ENCODE measurements at places on chromosomes 3 and 15. TPM values are rescaled to one million over a fixed set of nuclear protein-coding genes. Genes with fewer than 3 reads are reported as not detected.

- H3K36me3 ChIP-seq, result no peaks in the 10 kb centered on the region
- H3K4me3 ChIP-seq, result no peak overlapping the region
- H3K27me3 ChIP-seq, result no peaks in the 10 kb centered on the region
- H3K4me1 ChIP-seq, result peaks cover 33% of the 10 kb centered on the region
- peak; percentile 9 for DNase-seq
These were observed 48.6 kb upstream of the KLF13 start for GRCh38 chr15:31278061-31278445.

Gene CDC25A
- 3.8 TPM for polyA plus RNA-seq

DNA sequence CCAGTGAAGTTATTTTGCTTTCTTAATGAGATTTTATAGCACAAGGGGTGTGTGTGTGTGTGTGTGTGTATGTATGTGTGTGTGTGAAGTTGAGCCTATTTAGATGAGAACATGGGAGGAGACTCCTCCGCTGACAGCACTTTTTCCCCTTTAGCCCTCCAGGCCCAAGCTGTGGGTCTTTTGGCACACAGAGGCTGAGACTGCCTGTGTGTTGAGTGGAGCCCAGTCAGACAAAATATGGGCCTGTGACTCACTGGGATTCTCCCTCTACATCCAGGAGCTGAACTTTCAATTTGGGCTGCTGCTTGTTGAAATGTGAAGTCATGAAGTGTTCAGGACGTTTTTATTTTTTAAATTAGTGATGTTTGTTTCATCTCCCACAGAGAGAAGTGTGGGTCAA is 108.0 kb downstream of the MFSD1 start:
- no peaks in the 10 kb centered on the region for H3K27me3 ChIP-seq
- DNase-seq, result no peak
- no peak overlapping the region for H3K4me3 ChIP-seq
- no peak overlapping the region for H3K27ac ChIP-seq
- no peaks in the 10 kb centered on the region for H3K36me3 ChIP-seq
- no peaks in the 10 kb centered on the region for H3K4me1 ChIP-seq

GRCh38 chr3:111668326-111668725 is 73.2 kb upstream of the ZBED2 start:
- H3K36me3 ChIP-seq, result no peaks in the 10 kb centered on the region
- H3K27me3 ChIP-seq, result no peaks in the 10 kb centered on the region
- no peaks in the 10 kb centered on the region for H3K4me1 ChIP-seq
- peak overlapping the region; percentile 80 for H3K27ac ChIP-seq
- no peak overlapping the region for H3K4me3 ChIP-seq

- H3K36me3 ChIP-seq, result no peaks in the 10 kb centered on the region
- H3K27ac ChIP-seq, result peak overlapping the region; percentile 25
- no peaks in the 10 kb centered on the region for H3K27me3 ChIP-seq
These were observed 98.3 kb upstream of the SPATA12 start for GRCh38 chr3:56962206-56962605.

GRCh38 chr3:69121950-69122349 is 445 bp downstream of the LMOD3 start:
- H3K27ac ChIP-seq, result no peak overlapping the region
- H3K4me3 ChIP-seq, result no peak overlapping the region

- H3K27ac ChIP-seq, result no peak overlapping the region
- no peaks in the 10 kb centered on the region for H3K36me3 ChIP-seq
- no peak for DNase-seq
- no peak overlapping the region for H3K4me3 ChIP-seq
- no peaks in the 10 kb centered on the region for H3K27me3 ChIP-seq
These were observed 103.7 kb upstream of the CD96 start for GRCh38 chr3:111438283-111438682.

GRCh38 chr3:50233176-50233575 is 2.8 kb upstream of the GNAI2 start:
- H3K27ac ChIP-seq, result no peak overlapping the region
- H3K27me3 ChIP-seq, result no peaks in the 10 kb centered on the region
- H3K36me3 ChIP-seq, result no peaks in the 10 kb centered on the region
- DNase-seq, result no peak
- H3K4me1 ChIP-seq, result peaks cover 4% of the 10 kb centered on the region

DNA sequence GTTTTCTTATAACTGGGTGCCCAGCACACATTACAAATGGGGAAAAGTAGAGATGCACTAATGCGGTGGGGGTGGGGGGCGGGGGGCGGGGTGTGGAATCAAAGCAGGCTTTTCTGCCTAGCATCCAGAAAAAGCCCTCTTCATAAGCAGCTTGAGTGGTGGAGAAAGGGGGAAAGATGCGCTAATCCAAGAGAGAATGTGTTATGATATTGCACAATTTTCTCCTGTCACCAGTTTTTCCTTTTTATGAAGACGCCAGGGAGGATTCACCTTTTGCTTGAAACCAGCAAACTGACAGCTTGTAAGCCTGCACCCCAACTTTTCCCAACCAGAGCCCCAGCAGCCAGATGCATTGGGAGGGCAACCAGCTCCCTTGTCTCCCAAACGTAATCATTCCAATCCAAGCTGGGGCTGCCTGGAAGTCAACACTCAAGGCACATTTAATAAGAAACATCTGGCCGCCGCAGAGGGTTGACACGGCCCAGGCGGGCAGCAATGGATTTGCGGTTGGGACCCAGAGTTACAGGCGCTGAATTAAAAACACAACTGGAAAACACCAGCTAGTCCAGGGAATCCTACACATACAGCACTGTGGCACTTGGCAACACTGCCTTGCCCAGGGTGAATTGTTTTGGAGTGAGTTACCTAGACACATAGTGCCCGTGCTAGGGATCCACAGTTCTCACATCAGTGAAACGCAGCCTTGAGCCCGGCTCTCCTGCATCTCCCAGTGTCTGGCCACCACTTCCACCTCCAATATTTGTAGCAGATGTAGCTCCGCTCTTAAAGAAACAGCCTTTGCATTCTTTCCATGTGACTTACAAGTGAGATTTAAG is 218.5 kb upstream of the PRICKLE2 start:
- no peaks in the 10 kb centered on the region for H3K27me3 ChIP-seq
- H3K4me3 ChIP-seq, result peak overlapping the region; percentile 73
- H3K4me1 ChIP-seq, result no peaks in the 10 kb centered on the region
- H3K36me3 ChIP-seq, result no peaks in the 10 kb centered on the region

Gene ABHD6
- 14.8 TPM for polyA plus RNA-seq

DNA sequence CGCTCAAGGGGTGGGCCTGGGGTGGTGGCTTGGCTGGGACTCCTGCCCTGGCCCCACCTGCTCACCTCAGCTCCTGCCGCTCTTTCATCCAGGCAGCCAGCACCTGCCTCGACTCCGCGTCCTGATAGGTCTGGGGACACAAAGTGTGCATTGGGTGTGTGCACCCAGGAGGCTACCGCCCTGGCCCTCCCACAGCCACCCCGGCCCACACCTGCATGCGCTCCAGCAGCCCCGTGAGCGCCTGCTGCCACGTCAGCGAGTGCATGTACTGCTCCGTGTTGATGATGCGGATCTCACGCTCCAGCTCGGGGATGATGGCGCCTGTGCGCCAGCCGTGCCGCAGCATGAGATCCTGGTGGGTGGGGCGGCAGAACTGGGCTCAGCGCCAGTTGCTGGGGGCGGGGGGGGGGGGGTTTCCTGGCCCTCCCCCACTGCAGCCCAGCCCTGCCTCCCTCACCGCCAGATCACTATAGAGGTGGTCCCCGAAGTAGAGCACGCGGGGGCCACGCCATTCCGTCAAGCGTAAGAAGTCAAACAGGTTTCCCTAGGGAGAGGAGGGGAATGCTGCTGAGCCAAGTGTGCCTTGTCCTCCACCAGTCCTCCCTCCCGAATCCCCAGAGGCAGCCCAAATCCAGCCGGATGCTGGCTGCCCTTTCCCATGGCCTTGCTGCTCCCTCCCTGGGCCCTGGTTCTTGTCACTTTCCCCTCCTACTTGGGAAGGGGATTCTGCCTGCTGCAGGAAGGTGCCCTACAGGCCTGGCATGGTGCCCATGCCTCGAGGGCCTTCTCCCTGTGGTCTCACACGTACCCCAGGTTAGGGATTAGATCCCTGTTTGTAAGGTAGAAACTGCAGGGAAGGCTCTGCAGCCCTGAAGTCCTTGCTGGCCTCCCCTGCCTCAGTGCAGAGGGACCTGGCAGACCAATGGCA is 8.6 kb downstream of the NT5DC2 start:
- H3K36me3 ChIP-seq, result peaks cover 50% of the 10 kb centered on the region
- H3K4me3 ChIP-seq, result no peak overlapping the region
- H3K4me1 ChIP-seq, result peaks cover 56% of the 10 kb centered on the region
- H3K27me3 ChIP-seq, result no peaks in the 10 kb centered on the region
- peak; percentile 77 for DNase-seq

Gene SPINK8
- not detected for polyA plus RNA-seq

Gene GOLGA6L9
- 7.4 TPM for polyA plus RNA-seq

Gene STRA6
- polyA plus RNA-seq, result 27.9 TPM

- H3K4me1 ChIP-seq, result no peaks in the 10 kb centered on the region
- no peaks in the 10 kb centered on the region for H3K36me3 ChIP-seq
- no peak for DNase-seq
These were observed 25.5 kb downstream of the PGPEP1L start for GRCh38 chr15:98981851-98982722.

GRCh38 chr15:95742836-95743235 is 587.7 kb upstream of the NR2F2 start:
- no peaks in the 10 kb centered on the region for H3K36me3 ChIP-seq
- H3K27me3 ChIP-seq, result no peaks in the 10 kb centered on the region
- H3K4me3 ChIP-seq, result no peak overlapping the region
- H3K4me1 ChIP-seq, result no peaks in the 10 kb centered on the region
- no peak overlapping the region for H3K27ac ChIP-seq
- no peak for DNase-seq

- no peak overlapping the region for H3K4me3 ChIP-seq
- peaks cover 12% of the 10 kb centered on the region for H3K36me3 ChIP-seq
- DNase-seq, result no peak
- no peak overlapping the region for H3K27ac ChIP-seq
- peaks cover 5% of the 10 kb centered on the region for H3K4me1 ChIP-seq
- H3K27me3 ChIP-seq, result no peaks in the 10 kb centered on the region
These were observed 33.1 kb downstream of the KLHL25 start for GRCh38 chr15:85761635-85762034.

Gene TF
- 0.08 TPM for polyA plus RNA-seq

GRCh38 chr3:16838561-16838960 is 46.2 kb upstream of the PLCL2 start:
- DNase-seq, result no peak
- H3K4me3 ChIP-seq, result no peak overlapping the region
- no peaks in the 10 kb centered on the region for H3K27me3 ChIP-seq
- H3K27ac ChIP-seq, result no peak overlapping the region
- peaks cover 2% of the 10 kb centered on the region for H3K4me1 ChIP-seq

GRCh38 chr3:14947100-14947885 is at the start of gene NR2C2:
Gene NR2C2, plus strand, starts transcription at chr3:14947583. Its CDS starts 56,332 bp downstream, at chr3:15003915.
- H3K4me1 ChIP-seq, result peaks cover 19% of the 10 kb centered on the region
- peak within 1 kb of the TSS; percentile 99 for H3K27ac ChIP-seq
- DNase-seq, result peak; percentile 93
- H3K4me3 ChIP-seq, result peak within 1 kb of the TSS; percentile 95
- H3K36me3 ChIP-seq, result peaks cover 34% of the 10 kb centered on the region

Gene CYP19A1
- polyA plus RNA-seq, result 0.03 TPM

Gene AMIGO3
- polyA plus RNA-seq, result 1.2 TPM

DNA sequence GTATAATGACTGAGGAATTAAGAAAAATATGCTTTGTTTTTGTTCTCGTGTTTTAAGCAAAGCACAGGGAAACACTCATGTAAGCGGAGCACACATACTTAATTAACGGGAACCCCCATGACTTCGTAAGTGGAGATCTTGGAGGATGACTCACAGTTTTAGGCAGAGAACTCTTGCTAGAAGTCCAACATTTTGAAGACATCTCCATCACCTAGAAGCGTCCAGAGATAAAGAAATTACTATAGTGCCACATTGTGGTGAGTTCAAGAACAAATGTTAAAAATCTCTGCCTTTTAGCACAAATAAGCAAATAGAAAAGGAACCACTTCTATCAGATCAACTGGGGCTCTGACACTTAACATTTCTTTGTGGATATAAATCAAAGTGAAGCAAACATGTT is 194.1 kb upstream of the ARHGEF26 start:
- no peaks in the 10 kb centered on the region for H3K4me1 ChIP-seq
- DNase-seq, result no peak
- no peaks in the 10 kb centered on the region for H3K27me3 ChIP-seq
- no peak overlapping the region for H3K4me3 ChIP-seq

- H3K4me1 ChIP-seq, result no peaks in the 10 kb centered on the region
- DNase-seq, result no peak
- no peak overlapping the region for H3K4me3 ChIP-seq
- H3K27me3 ChIP-seq, result no peaks in the 10 kb centered on the region
These were observed 1020.3 kb downstream of the NAALADL2 start for GRCh38 chr3:175879417-175879816.

Gene SHF
- 5.5 TPM for polyA plus RNA-seq

- DNase-seq, result no peak
- H3K4me3 ChIP-seq, result no peak overlapping the region
- H3K27ac ChIP-seq, result no peak overlapping the region
These were observed 114.7 kb upstream of the FRMD4B start for GRCh38 chr3:69500604-69501003.

Gene CCR9
- not detected for polyA plus RNA-seq

DNA sequence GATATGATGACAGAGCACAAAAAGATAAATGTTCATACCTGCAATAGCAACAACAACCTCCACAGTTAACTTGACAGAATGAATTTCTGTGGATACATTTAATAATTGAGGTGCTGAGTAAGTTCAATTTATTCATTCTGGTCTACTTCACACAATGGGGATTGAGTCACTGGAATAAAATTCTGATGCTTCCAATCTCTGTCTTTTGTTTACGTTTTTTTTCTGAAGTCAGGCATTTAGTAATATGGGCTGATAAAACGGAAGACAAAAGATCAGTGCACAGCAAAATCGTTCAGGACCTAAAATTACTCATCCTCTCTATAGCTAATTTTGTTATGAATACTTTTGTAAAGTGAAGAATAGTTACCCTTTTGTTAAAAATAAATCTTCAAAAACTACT is 565.9 kb upstream of the CCDC54 start:
- H3K4me1 ChIP-seq, result peaks cover 17% of the 10 kb centered on the region
- peak overlapping the region; percentile 15 for H3K27ac ChIP-seq
- no peaks in the 10 kb centered on the region for H3K36me3 ChIP-seq
- H3K27me3 ChIP-seq, result no peaks in the 10 kb centered on the region
- DNase-seq, result no peak
- no peak overlapping the region for H3K4me3 ChIP-seq

Gene SAMD7
- not detected for polyA plus RNA-seq

DNA sequence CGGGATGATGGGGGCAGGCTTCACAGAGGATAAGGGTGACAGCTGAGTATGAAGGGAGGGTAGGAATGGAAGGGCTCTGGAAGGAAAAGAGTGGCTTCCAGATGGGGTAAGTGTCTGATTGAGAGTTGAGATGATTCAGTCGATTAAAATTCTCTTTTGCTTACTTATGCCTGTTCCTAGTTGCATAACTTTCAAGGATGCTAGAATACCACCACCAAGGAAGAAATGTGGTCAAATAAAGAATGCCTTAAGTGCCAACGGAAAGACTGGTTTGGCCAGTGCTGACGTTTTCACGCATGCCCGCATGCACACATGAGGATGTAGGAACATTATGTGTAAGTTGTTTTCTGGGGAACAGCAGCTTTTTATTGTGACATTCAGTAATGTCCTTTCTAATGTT is 263.4 kb upstream of the WNT5A start:
- H3K27me3 ChIP-seq, result no peaks in the 10 kb centered on the region
- H3K4me3 ChIP-seq, result no peak overlapping the region
- no peaks in the 10 kb centered on the region for H3K36me3 ChIP-seq
- 0 out of 2 replicates have a peak overlapping the region, but pooled peaks have one; percentile 14 for H3K27ac ChIP-seq

Gene CAND2
- 1.5 TPM for polyA plus RNA-seq

Gene WDR93
- polyA plus RNA-seq, result 0.57 TPM

Data from SK-N-SH (cell line).